ENCODE measurements at places on chromosomes 11 and 22. TPM values are rescaled to one million over a fixed set of nuclear protein-coding genes. Genes with fewer than 3 reads are reported as not detected.

- no peaks in the 10 kb centered on the region for H3K36me3 ChIP-seq
- H3K27ac ChIP-seq: no peak overlapping the region
- no peak overlapping the region for H3K4me3 ChIP-seq
- DNase-seq: no peak
- H3K27me3 ChIP-seq: no peaks in the 10 kb centered on the region
Measured at GRCh38 chr11:86422371-86422770, 47.7 kb downstream of the CCDC81 start.

TMPRSS6 gene
- not detected for total RNA-seq

DNA sequence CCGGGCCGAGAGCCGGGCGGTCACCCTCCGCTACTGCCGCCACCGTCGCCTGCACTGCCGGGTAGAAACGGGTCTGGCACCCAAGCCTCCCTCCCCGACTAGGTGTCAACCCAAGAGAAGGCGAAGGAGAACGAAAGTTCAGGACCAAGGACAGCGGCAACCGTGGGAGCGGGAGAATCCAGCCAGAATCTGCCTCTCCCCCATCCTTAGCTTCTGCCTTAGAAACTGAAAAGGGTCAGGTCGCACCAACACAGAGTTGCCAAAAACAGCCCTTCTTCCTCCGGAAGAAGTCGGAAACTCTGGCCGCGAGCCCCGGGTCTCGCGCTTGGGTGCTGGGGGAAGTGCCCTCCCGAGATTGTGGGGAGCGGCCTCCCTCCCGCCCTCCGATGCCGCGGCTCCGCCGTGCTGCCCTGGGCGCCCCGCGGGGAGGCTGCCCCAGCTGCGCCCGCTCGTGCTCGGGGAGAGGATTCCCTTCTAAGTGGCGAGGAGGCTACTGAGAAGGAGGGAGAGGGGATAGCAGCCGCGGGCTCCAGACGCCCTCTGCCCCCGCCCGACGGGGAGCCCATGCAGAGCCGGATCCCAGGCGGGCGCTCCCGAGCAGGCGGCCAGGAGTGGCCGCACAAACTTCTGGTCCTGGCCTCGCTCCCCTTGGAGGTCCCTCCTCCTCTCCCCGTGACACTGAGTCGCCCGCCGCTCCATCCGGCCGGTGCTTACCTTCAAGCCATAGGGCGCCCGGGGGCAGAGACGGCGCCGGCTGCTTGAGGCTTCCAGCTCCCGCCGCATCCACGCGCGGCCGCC lies 637 bp downstream of the DRD2 start:
- H3K27ac ChIP-seq: no peak overlapping the region
- H3K4me3 ChIP-seq: peak overlapping the region; percentile 13
- H3K4me1 ChIP-seq: no peaks in the 10 kb centered on the region
- H3K36me3 ChIP-seq: no peaks in the 10 kb centered on the region
- peak; percentile 71 for DNase-seq

GRCh38 chr22:37223965-37224551 lies 11.8 kb upstream of the SSTR3 start:
- no peaks in the 10 kb centered on the region for H3K36me3 ChIP-seq
- no peak overlapping the region for H3K4me3 ChIP-seq
- no peaks in the 10 kb centered on the region for H3K27me3 ChIP-seq
- no peak for DNase-seq

RAB3IL1 gene
- total RNA-seq: 60.3 TPM

GRCh38 chr22:29820961-29821290 lies 17.1 kb downstream of the ASCC2 start:
- no peak overlapping the region for H3K4me3 ChIP-seq
- DNase-seq: no peak
- H3K27ac ChIP-seq: no peak overlapping the region

DNA sequence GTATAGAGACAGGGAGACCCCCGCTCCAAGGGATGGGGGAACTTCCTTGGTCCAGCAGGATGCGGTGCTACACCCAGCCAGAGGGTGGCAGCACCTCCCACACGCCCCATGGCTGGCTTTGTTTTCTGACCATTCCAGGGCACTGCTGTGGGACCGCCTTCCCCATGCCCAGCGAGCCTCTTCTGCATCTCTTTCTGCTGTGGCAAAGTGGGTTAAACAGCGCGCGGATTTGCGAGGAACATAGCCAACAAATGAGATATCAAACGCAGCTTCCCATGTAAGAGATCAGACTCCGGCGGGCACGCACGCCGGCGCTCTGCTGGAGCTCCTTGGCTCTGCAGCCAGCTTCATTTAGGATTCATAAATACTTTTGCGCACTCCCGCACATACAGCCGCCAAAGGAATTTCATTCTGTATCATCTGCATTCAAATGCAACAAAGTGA lies 485.8 kb upstream of the CADM1 start:
- no peaks in the 10 kb centered on the region for H3K27me3 ChIP-seq
- no peaks in the 10 kb centered on the region for H3K36me3 ChIP-seq
- H3K4me1 ChIP-seq: no peaks in the 10 kb centered on the region
- no peak overlapping the region for H3K4me3 ChIP-seq
- no peak overlapping the region for H3K27ac ChIP-seq
- no peak for DNase-seq

DNA sequence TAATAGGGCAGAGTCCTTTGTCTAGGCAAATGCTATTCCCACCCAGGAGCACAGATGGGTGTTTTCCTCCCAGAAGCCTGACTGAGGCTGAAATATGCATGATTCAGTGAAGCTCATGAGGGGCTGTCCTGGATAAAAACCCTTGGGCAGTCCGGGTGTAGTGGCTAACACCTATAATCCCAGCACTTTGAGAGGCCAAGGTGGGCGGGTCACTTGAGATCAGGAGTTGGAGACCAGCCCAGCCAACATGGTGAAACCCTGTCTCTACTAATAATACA lies 48.6 kb upstream of the LMO2 start:
- no peaks in the 10 kb centered on the region for H3K36me3 ChIP-seq
- no peak overlapping the region for H3K27ac ChIP-seq
- DNase-seq: no peak
- H3K4me3 ChIP-seq: no peak overlapping the region

GRCh38 chr11:105589346-105589745 lies 20.5 kb upstream of the GRIA4 start:
- no peaks in the 10 kb centered on the region for H3K4me1 ChIP-seq
- H3K27ac ChIP-seq: no peak overlapping the region
- no peaks in the 10 kb centered on the region for H3K27me3 ChIP-seq
- H3K4me3 ChIP-seq: no peak overlapping the region

LRRC75B gene
- total RNA-seq: 15.2 TPM

DNA sequence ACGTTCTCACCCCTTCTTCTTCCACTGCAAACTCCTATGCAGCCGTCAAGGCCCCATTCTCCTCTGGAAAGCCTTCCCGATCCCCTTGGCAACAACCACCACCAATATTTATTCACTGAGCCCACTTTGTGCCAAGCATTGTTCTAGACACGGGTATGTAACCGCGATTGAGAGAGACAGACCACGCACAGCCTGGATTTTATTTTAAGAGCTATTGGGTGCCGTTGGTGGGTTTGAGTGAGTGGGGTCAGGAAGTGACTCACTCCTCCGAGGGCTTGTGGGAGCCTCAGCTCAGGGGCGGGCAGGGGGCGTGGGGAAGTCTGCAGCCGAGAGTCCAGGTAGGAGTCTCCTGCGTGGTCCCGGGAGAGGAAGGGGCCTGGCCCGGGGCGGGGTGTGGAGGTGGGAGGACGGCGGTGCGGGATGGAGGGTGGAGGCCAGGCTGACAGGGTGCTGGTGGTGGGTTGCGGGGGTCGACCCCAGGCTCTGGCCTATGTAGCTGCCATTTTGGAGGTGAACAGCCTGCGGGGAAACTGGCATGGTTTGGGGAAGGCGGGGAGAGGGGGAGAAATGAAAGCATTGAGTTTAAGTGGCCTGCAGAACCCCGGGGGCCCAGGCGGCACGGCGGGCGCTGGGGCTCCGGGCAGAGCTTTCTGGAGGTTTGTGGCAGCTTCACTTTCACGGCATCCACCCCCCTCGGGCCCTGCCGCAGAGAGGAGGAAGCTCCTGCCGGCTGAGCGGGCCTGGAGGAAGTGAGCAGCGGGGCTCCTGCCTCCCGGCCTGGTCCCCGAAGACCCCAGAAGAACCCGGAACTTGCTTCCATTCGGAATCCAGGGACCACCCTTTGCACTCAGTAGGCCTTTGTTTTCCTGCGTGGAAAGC lies 547 bp downstream of the PARVG start:
- no peak overlapping the region for H3K27ac ChIP-seq
- H3K4me3 ChIP-seq: no peak overlapping the region
- H3K27me3 ChIP-seq: no peaks in the 10 kb centered on the region
- no peaks in the 10 kb centered on the region for H3K36me3 ChIP-seq
- peaks cover 5% of the 10 kb centered on the region for H3K4me1 ChIP-seq

GRCh38 chr22:44928711-44929358 lies 81.0 kb downstream of the PHF21B start:
- no peak overlapping the region for H3K27ac ChIP-seq
- no peak for DNase-seq
- H3K36me3 ChIP-seq: no peaks in the 10 kb centered on the region
- H3K4me3 ChIP-seq: no peak overlapping the region
- no peaks in the 10 kb centered on the region for H3K4me1 ChIP-seq

DNA sequence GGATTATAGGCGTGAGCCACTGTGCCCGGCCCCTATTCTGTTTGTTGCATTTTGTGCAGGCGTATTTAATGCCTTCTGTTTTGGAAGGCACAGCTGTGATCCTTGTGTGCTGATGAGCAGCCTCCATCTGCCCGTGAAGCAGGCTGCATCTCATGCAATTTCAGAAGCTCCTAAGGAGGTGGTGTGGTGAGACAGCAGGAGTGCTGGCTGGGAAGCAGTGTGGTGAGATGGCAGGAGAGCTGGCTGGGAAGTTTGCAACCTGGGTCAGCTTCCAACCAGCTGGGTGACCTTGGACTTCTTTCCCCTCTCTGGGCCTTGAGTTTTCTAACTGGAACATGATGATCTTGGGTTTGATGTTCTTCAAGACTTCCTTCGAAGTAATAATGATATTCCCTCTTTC lies 525.1 kb downstream of the TBC1D22A start:
- no peaks in the 10 kb centered on the region for H3K4me1 ChIP-seq
- H3K4me3 ChIP-seq: no peak overlapping the region
- no peaks in the 10 kb centered on the region for H3K27me3 ChIP-seq
- no peaks in the 10 kb centered on the region for H3K36me3 ChIP-seq
- H3K27ac ChIP-seq: no peak overlapping the region

NDUFA6 gene
- total RNA-seq: 116 TPM

NEFH gene
- total RNA-seq: 0.46 TPM

SCGB1D2 gene
- not detected for total RNA-seq

ZNF214 gene
- total RNA-seq: 5.6 TPM

DNA sequence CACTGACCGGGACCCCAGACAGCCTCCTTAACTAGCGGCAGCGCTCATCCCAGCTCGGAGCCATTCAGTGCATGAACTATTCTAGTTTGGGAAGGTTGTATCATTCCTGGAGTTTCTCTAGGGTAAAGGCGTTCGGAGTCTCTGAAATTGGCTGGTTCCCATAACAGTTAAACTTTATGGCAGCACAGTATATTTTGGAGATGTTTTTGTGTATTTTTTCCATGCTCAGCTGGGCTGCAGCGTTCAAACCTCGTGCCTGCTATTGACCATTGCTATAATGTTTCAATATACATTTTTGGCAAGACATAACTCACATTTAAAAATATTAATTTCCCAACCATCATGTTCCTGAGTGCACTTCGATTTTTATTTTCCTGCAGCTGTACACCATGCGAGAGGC lies 169.7 kb downstream of the ST3GAL4 start:
- no peaks in the 10 kb centered on the region for H3K27me3 ChIP-seq
- H3K36me3 ChIP-seq: no peaks in the 10 kb centered on the region
- H3K4me1 ChIP-seq: no peaks in the 10 kb centered on the region
- H3K27ac ChIP-seq: no peak overlapping the region
- no peak for DNase-seq

- no peak overlapping the region for H3K4me3 ChIP-seq
- no peaks in the 10 kb centered on the region for H3K27me3 ChIP-seq
- DNase-seq: no peak
- no peaks in the 10 kb centered on the region for H3K36me3 ChIP-seq
- no peaks in the 10 kb centered on the region for H3K4me1 ChIP-seq
Measured at GRCh38 chr11:30774496-30775232, 188.5 kb upstream of the MPPED2 start.

THY1 gene
- 10.7 TPM for total RNA-seq

SHANK3 gene
- total RNA-seq: 101 TPM

- H3K27me3 ChIP-seq: no peaks in the 10 kb centered on the region
- no peak overlapping the region for H3K27ac ChIP-seq
- no peak for DNase-seq
- no peaks in the 10 kb centered on the region for H3K4me1 ChIP-seq
Measured at GRCh38 chr11:48169259-48169658, 47.4 kb upstream of the OR4B1 start.

DNA sequence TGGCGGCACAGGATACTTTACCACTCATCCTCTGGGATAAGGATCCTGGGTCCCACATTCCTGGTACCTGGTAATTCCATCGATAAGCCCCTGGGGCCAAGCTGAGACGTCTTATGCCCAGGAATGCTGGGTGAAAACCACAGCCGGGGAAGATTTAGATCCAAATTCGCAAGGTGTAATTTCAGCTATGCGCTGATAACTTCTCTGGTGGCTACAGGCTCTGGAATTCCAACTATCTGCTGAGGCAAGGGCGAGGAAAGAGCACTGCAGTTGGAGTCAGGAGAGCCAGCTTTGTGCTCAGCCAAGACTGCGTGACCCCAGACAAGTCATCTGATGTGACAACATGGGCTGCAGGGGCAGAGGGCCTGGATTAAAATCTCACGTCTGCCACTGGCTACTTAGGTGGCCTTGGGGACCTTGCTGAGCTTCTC lies 9.9 kb upstream of the MYEOV start:
- no peak overlapping the region for H3K4me3 ChIP-seq
- no peaks in the 10 kb centered on the region for H3K36me3 ChIP-seq
- no peak for DNase-seq
- H3K4me1 ChIP-seq: no peaks in the 10 kb centered on the region

DNA sequence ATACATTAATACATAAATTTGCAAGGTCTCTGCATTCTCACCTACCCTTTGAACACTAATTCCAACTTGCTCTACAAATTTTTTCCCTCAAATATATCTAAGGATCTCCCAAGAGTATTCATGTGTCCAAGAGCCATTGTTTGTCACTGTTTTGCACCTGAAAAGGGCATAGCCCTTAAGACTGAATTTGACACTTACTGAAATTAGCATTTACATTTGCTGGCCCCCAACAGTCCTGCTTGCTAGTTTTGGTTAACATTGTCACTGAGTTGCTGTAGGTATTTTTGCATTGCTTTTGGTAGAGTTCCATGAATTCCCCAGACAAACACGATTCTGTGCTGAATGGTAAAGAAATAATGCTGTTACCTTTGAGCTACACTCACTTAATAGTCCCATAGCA lies 57.3 kb downstream of the KCNA4 start:
- H3K27ac ChIP-seq: no peak overlapping the region
- H3K4me3 ChIP-seq: no peak overlapping the region
- H3K27me3 ChIP-seq: no peaks in the 10 kb centered on the region
- no peak for DNase-seq

DNA sequence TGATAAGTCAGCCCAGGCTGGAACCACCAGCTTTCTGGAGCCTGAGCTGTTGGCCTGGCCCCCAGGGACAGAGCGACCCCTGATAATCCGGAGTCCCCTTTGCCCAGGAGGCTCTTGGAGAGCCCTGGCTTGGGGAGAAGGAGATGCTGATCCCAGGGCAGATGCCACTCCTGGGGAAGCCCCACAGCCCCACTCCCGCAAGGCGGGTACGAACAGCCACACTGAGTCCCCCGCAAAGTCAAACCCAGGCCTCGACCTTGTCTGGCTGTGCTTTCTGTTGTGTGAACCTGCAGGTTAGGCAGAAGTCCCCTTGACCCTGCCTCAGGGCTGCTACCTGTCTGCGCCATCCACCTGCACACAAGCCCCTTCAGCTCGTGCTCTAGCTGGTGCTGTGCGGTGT lies 108.0 kb downstream of the KCNQ1OT1 start:
- no peaks in the 10 kb centered on the region for H3K4me1 ChIP-seq
- H3K4me3 ChIP-seq: no peak overlapping the region
- no peak for DNase-seq
- no peaks in the 10 kb centered on the region for H3K27me3 ChIP-seq
- H3K36me3 ChIP-seq: no peaks in the 10 kb centered on the region
